ENCODE measurements at places on chromosomes 12 and 14.

GRCh38 chr14:82398256-82398655, 864.6 kb upstream of the SEL1L start:
- no peak for DNase-seq

- no peak for DNase-seq
These were observed 342.6 kb upstream of the E2F7 start for GRCh38 chr12:77407931-77408330.

DNA sequence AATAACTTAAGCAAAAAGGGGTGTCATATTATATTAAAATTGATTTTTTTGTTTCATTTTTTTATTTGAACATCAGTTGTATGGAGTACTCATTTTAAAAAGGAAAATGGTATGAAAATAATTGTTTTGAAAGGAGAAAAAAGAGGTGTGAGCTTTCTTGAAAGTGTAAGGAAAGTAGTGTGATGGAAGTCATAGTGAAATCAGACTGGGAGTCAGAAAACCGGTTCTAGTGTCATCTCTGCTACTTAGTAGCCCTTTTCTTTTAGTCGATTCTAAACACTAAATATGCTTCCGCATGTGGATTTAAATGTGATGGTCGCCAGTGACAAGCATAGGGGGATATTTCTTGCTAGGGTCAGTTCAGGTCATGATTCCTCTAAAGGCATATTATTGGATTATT, 1.8 kb upstream of the DYRK2 start:
- no peak for DNase-seq

GRCh38 chr14:99768381-99768780, 24.8 kb upstream of the EML1 start:
- DNase-seq: no peak

DNA sequence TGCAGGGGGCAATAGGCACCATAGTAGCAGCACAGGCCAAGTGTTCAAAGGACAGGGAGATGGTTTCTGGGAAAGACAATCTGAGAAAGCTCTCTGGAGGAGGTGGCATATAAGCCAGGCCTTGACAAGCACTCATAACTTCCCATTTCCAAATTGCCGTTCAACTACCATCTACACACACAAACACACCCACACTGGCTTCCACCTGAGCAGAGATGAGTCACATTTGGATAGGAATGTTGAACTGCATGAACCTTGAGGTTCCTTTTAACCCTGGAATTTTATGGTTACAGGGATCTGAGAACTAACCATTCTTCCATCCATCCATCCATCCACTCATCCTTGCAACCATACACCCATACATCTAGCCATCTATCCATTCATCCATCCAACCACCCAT, 86.6 kb downstream of the KSR2 start:
- DNase-seq: no peak

DNA sequence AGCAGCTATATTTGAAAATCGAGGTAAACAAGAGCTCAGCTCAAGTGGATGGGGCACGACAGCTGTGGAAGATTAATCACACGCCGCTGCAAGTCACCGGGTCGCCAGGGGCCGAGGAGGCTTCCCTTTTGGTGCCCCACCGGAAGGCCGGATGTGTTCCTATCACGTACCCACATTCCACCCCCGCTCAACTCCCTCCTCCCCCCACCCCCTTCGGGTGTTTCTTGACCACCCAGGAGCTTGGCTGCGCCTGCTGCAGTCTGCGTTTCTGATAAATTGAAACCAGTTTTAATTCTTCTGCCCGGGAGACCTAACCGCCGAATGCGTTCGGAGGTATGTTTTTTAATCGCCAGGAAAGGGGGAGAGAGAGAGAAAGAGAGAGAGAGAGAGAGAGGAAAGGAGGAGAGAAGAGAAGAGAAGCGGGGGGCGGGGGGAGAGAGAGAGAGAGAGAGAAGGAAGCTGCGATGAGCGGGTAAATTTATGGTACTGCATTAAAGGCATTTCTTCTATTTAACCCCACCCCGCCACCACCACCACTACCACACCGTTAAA, 1.8 kb downstream of the SLC8A3 start:
- no peak for DNase-seq

DNA sequence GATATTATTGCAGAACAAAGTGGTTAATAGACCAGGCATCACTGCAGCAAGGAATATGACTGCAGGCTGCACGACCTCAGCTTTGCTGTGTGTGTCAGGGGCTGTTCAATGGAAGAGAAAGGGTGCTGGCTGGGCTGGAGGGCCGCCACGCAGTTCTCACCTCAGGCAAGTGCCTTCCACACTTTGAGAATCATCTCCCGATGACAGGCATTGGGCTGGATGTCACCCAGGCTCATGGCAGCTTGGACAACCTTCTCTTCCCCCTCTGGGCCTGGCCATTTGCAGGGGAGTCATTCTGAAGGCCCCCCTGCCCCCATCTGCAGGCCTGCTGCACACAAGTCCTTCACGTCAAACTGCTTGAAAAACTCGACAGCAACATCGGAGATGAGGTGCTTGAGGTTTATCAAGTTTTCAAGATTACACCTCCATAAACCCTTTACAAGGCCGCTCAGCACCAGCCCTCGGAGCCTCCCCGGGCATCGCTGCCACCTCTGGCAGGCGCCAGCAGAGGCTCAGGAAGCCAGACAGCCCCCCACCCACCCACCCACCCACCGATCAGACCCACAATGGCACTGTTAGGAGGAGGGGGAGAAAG, 165.9 kb upstream of the GSC start:
- DNase-seq: no peak

DNA sequence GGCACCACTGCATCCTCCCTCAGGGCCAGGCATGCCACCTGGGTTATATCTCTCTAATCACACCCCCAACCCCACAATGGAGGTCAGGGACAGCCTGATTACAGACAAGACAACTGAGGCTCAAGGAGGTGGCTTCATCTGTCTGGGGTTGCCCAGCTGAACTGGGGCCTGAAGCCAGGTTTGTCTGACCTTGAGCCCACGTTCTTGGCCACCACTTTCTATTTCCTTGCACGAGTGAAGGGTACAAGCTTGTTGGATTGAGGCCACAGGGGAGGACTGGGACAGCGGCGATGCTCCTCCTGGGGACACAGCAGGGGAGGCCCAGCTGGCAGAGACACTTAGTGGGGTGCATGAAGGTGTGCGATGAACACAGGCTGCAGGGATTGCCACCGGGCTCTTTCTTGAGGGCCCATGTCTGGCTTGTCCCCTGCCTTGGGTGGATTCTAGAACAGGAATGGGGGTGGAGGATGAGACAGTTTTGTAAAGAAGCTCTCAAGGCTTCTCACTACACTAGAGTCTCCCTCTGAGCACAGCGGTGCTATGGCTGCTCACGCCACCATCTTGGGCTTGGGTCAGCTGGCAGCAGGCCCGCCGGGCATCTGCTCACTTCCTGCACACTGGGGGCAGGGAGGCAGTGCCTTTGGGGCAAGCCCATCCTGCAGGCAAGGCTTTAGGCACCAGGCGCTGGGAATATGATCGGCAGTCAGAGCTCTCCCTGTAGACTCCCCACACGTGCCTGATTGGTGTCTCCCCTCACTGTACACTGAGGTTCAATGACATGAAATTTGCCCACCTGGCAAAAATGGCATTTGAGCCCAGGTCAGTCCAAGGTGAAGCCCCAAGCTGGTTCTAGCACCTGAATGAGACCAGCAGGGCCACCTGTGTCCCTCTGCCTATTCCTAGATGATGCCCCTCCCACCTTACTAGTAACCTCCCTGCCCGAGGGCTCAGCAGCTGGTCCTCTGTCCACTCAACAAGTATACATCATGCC, 16.0 kb downstream of the RITA1 start:
- DNase-seq: no peak

GRCh38 chr12:132292328-132293319, 36.8 kb downstream of the GALNT9 start:
- DNase-seq: no peak

DNA sequence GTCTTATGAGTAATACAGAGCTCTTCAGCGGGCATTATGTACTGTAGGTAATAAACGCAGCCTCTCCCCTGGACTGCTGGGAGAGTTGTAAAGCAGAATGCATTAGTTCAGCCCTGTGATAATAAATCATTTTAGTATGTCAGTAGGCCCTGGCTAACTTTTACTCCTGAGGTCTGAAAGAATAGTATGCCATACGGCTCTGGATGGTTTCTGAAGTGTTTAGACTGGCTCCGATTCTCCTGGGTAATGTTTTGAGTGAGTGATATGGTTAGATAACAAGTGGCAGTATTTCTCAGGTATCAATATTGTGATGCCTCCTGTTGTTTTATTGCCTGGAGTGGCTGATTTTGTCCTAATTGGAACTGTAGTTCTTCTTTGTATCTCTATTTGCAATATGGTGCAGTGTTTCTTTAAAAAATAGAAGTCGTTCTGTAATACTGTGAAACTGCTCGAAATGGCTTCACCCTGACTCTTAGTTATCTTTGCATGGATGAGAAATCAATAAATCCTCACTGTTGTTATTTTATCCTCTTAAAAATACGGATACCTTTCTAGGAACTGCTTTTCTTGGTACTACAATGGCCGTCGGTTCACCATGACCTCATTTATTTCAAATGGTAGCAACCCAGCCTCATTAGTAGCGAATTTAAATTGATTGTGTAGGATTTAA, 100.2 kb downstream of the PDZRN4 start:
- DNase-seq: no peak

DNA sequence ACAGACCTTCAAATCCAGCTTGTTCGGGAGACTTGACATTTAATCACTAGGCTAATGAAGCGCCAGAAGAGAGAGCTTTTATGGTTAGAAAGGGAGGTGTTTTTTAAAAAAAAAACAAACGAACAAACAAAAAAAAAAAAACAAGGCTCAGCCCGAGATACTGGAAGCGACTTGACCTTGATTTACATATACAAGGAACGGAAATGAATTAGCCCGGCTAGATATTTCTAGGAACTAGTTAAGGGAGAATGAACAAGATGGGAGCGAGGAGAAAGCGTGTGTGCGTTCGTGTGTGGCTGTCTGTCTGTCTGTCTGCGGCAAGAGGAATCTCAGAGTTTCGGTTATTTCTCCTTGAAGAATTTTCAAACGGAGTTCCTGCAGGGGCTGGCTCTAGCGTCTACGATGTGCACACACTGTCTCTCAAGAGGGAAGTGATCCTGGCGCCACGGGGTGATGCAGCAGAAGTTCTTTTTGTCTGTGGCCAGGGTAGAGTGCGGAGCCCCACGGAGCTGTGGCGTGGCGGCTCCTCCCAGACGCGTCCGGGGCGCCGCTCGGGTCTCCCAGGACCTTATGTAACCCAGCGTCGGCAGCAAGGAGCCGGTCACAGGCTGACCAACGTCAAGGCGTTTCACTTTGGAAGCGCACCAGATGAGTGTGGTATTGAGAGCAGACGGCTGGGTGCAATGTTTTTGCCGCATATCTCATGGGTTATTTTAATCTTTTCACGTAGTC, 18.8 kb downstream of the SOCS2 start:
- peak; percentile 32 for DNase-seq

GRCh38 chr14:105158794-105159193, 9.8 kb downstream of the JAG2 start:
- DNase-seq: no peak

DNA sequence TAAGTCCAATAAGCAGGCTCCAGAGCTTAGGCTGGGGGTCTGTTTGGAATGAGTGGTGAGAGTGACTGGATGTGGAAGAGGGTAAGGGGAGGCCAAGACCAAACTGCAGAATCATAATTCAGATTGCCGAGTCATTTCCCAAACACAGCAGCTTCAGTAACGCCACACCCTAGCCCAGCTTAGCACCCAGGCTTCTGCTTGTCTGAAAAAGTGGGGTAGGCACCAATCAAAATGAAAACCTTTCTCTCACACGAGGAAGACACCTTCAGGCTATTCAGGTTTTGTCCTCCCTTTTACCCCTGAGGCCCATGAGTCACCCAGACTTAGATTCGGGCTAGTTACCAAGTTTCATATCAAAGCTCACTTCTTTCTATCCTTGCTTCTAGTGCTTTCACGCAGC, 306.1 kb downstream of the DAD1 start:
- no peak for DNase-seq

- no peak for DNase-seq
These were observed 6.6 kb upstream of the PGF start for GRCh38 chr14:74962046-74962445.

DNA sequence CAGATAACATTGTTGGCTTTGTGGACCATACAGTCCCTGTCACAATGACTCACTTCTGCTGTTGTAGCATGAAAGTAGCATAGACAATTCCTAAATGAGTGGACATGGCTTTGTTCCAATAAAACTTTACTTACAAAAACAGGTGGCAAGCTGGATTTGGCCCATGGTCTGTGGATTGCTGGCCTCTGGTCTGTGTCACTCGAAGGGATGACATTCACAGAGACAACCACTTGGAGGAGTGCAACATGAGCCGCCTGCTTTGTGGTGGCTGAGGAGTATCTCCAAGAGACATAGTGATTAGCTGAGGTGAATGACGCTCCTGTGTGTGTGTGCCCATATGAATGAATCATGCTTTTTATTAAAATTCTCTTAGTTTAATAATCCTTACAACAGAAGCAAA, 81.3 kb upstream of the NRXN3 start:
- no peak for DNase-seq

DNA sequence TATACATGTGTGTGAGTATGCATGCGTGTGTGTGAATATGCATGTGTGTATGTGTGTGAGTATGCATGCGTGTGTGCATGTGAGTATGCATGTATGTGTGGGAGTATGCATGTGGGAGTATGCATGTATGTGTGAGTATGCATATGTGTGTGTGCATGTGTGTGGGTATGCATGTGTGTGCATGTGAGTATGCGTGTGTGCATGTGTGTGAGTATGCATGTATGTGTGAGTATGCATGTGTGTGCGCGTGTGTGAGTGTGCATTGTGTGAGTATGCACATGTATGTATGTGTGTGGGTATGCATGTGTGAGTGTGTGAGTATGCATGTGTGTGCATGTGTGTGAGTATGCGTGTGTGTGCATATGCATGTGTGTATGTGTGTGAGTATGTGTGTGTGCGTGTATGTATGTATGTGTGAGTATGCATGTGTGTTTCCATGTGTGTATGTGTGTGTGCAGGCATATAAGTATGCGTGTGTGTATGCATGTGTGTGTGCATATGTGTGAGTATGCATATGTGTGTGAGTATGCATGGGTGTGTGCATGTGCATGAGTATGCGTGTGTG, 97.9 kb upstream of the MED13L start:
- DNase-seq: no peak

GRCh38 chr14:67652189-67652588, 22.2 kb downstream of the VTI1B start:
- DNase-seq: no peak

GRCh38 chr12:29728030-29728429, 55.7 kb downstream of the TMTC1 start:
- DNase-seq: no peak

DNA sequence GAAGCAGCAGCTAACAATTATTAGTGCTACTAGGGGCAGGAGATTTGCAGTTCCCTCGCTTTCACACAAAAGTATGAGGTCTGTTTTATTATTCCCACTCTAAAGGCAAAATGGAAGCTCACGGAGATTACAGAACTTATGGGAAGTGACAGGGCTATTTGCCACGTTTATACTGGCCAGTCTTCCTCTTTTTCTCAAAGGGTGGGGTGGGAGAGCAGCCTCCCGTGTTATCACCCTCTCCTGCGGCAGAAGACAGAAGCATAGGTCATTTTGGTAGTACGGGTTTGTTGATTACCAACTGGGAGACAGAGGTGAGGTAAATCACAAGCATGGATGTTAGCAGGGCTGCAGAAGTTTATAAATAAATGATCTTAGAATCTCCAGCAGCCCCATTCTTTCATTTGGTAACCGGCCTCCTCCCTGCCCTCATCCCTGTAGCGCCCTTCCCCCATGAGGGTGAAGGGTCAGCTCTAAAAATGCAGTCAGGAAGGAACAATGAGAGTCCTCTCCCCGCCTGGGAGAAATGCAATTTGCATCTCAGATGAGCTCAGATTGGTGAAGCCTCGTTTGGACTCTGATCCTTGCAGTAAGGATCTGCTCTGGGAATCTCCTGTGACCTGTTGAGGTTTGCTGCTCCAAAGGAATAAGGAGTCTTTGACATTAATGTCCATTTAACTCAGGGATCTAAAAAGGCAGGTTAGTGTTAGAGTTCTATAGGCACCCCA, 44.7 kb upstream of the SINHCAF start:
- no peak for DNase-seq

Measured in activated naive CD4-positive, alpha-beta T cell treated with Interleukin-2 at 50 U/mL for 16 hours (primary cell).